ENCODE measurements at places on chromosomes 6 and 20. TPM values are rescaled to one million over a fixed set of nuclear protein-coding genes. Genes with fewer than 3 reads are reported as not detected.

The TNFRSF6B gene
- total RNA-seq: 5.4 TPM

The TTPAL gene
- 18.8 TPM for total RNA-seq

The SLC13A3 gene
- 1.6 TPM for total RNA-seq

The TNFRSF21 gene
- 0.26 TPM for total RNA-seq

The TRIM40 gene
- not detected for total RNA-seq

The FOXC1 gene
- 88.4 TPM for total RNA-seq

The SLC22A3 gene
- total RNA-seq: 2.7 TPM

The PRL gene
- 0.11 TPM for total RNA-seq

The CST7 gene
- total RNA-seq: not detected

The SLC52A3 gene
- not detected for total RNA-seq

The BMP2 gene
- 16.3 TPM for total RNA-seq

The BTNL2 gene
- not detected for total RNA-seq

The ANKRD60 gene
- not detected for total RNA-seq

The ANKRD6 gene
- total RNA-seq: 21.1 TPM

The BICRAL gene
- total RNA-seq: 14.1 TPM

The PDYN gene
- not detected for total RNA-seq

The ELOVL2 gene
- total RNA-seq: 0.22 TPM

The EZR gene
- 94.5 TPM for total RNA-seq

The MCHR2 gene
- not detected for total RNA-seq

The BEND6 gene
- 33.3 TPM for total RNA-seq

The ADGRF1 gene
- not detected for total RNA-seq

The LKAAEAR1 gene
- not detected for total RNA-seq

The PI16 gene
- total RNA-seq: under 0.01 TPM

The DPPA5 gene
- total RNA-seq: not detected

The FAM83D gene
- 12.8 TPM for total RNA-seq

The SLC22A2 gene
- total RNA-seq: not detected

The RRAGD gene
- total RNA-seq: 8.5 TPM

The HS3ST5 gene
- not detected for total RNA-seq

The FRS3 gene
- 1.6 TPM for total RNA-seq

The PSORS1C1 gene
- total RNA-seq: 3.1 TPM

The LAMP5 gene
- 0.26 TPM for total RNA-seq

The GJA1 gene
- 737 TPM for total RNA-seq

The ZBTB46 gene
- 4.4 TPM for total RNA-seq

The VWA7 gene
- total RNA-seq: 1.9 TPM

The BACH2 gene
- total RNA-seq: 1.3 TPM

The LTB gene
- not detected for total RNA-seq

The LPIN3 gene
- 11.5 TPM for total RNA-seq

The SLC39A7 gene
- total RNA-seq: 96.4 TPM

The MYMX gene
- total RNA-seq: not detected

The GSTA3 gene
- not detected for total RNA-seq

The OLIG3 gene
- not detected for total RNA-seq

The RNF39 gene
- total RNA-seq: not detected

The PGC gene
- not detected for total RNA-seq

The RBM39 gene
- total RNA-seq: 327 TPM

The ACSS1 gene
- total RNA-seq: 4.5 TPM

The NMBR gene
- not detected for total RNA-seq

The TMEM170B gene
- 2.5 TPM for total RNA-seq

The EXOC2 gene
- total RNA-seq: 23.9 TPM

The OR2J3 gene
- not detected for total RNA-seq

The PRDM1 gene
- total RNA-seq: 1.7 TPM

The DEFB127 gene
- total RNA-seq: not detected

The TNXB gene
- total RNA-seq: 41.1 TPM

The KDM1B gene
- total RNA-seq: 21.0 TPM

The TP53TG5 gene
- total RNA-seq: not detected

Data from articular chondrocyte of knee joint (primary cell).